ENCODE measurements at places on chromosomes 7 and 10.
A peak's percentile ranks its signal among the peaks of the same experiment; 100 is the strongest.

DNA sequence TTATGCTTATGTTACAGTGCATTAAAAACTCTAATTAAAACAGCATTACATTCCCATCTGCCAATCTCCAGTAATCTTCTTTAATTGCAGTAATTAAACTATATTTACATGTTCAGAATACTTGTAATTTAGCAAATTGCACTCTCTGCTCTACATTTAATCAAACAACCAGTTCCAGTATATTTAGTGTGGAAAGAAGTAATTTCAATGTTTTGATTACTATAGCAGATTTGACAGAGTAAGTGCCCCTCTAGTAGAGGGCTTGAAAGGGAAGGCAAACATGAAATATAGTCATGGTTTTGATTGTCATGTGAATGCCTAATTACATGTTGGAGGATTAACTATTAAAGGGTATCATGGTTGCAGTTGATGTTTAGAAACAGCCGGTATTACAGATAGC is 739.7 kb downstream of the AUTS2 start:
- DNase-seq: peak; percentile 36

GRCh38 chr10:36475746-36476145 is 649.7 kb upstream of the ANKRD30A start:
- no peak for DNase-seq

GRCh38 chr7:38000272-38000671 is 79.8 kb downstream of the EPDR1 start:
- DNase-seq: no peak

GRCh38 chr7:26166684-26167266 is 14.8 kb downstream of the NFE2L3 start:
- DNase-seq: no peak

DNA sequence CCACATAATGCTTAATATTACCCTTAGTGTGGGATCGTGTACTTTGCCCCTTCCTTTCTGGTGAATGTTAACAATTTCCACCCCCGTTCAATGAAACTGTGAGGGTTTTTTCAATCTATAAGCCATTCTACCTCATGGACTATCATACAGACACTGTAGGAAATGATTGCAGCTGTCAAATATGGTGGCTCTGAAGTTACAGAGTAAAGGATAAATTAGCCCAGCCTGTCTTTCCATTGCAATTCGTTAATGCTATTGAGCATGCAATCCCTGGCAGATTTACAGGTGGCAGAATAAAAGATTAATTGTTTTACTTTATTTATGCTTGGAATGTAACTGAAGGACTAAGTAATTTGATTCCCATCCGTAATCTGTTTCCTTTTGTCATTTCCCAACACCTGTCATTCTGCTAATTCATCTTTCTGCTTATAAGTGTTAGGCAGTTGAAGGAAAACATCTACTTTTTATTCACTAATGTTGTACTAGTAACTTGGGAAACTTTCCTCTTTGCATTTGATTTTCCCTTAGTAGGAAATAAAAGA is 1211.6 kb upstream of the LRRN3 start:
- no peak for DNase-seq

DNA sequence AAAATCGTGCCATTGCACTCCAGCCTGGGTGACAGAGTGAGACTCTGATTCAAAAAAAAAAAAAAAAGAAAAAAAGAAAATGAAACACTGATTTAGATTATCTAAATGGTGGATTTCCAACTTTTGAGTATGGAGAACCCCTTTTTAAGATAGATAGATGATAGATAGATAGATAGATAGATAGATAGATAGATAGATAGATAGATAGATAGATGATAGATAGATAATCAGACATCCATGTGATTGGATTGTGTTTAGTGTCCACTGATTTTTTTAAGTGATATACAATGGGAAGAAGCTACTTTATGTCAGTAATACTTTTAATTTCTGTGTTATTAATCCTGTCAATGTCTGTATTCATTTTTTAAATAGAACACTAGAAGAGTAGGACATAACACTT is 6.0 kb downstream of the OIT3 start:
- no peak for DNase-seq

DNA sequence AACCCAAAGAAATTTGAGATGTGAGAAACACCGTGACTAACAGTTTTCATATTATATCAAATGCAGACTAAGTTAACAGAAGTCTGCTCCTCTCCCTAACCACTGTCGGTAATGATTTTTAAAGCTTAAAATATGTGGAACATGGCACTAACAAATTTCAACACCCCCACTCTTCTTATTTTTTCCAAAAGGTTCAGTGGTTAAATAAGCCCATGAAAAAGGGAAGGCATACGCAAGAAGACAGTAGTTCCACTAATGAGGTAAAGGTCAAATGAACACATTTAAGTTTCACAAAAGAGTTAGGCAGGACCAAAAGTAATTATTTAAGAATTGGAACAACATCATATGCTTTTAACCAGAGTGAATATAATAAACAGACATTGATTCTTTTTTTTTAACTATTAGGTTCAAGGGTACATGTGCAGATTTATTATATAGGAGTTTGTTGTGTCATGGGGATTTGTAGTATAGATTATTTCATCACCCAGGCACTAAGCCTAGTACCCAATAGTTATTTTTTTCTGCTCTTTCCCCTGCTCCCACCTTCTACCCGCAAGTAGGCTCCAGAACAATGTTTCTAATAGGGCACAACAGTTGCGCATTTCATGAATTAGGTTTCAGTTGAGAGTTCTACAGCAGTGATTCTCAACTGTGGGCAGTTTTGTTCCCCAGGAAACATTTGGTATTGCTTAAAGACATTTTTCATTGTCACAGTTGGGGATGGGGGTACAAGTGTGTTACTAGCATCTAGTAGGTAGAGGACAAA is 79.9 kb downstream of the HBP1 start:
- DNase-seq: no peak

GRCh38 chr7:128076196-128076795 is 45.1 kb upstream of the LRRC4 start:
- no peak for DNase-seq

DNA sequence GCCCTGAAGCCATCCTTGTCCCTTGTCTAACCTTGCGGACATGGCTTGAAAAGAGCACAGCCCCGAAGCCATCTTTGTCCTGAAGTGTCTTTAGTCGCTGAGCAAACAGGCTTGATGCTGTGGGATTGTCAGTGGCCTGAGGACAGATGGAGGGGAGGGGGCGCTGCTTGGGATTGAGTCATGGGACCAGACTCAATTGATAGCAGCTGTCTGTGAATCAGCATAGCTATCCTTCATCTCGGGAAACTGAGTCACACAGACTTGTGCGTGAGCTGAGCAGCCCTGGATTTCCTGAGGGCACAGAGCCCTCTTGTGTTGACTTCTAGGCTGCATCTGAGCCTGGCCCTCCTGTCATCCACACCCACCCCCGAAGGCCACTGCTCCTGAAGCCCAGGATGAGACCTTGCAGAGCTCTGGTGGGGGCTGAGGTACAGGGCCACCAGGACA is 14.4 kb downstream of the MYO1G start:
- DNase-seq: no peak

DNA sequence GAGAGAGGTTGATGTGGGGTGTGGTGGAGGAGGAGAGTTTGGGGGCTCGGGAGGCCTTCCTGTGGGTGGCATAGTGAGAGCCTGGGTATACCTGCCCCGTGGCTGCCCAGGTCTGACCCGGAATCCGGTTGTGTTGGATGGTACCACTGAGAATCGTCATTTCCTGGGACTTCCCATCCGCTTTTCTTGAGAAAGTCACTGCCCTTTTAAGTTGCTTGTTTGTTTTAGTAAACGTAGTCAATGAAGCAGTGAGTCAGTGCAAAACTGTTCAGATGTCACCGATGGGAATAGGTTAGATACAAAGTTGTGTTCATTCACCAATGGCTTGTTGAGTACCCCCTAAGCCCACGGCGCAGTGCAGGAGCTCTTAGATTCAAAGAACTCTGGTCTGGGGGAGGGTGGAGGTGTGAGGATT is 285.8 kb downstream of the CAMK1D start:
- DNase-seq: no peak

GRCh38 chr7:54260941-54261371 is 281.2 kb upstream of the VSTM2A start:
- no peak for DNase-seq

DNA sequence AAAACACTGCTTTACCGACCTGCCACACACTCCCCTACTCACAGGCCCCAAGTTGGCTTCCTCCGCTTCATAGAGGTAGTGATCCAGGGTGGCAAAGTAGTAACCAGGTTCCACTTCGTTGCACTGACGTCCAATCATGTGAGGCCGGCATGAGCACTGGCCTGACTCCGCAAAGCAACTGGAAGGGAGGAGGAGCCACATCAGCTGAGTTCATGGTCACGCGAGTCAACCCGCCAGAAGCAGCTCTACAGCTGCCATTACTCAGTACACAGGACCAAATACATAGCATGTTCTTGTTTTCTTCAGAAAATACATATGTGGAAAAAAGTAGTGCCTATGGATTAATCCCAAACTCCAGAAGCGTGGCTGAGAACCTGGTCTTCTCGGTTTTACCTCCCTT is 38.5 kb downstream of the LAMB1 start:
- no peak for DNase-seq

GRCh38 chr7:97722386-97722785 is 9.5 kb upstream of the TAC1 start:
- no peak for DNase-seq
